Activated CD4-positive, alpha-beta T cell treated with anti-CD3 and anti-CD28 coated beads for 24 hours (primary cell): ENCODE measurements at places on chromosomes 13 and 19.

GRCh38 chr13:44932171-44932849 is 57.0 kb downstream of the NUFIP1 start:
- DNase-seq: no peak

- no peak for DNase-seq
Observed at GRCh38 chr13:37139356-37139755, 33.9 kb upstream of the CSNK1A1L start.

GRCh38 chr13:26706381-26706780 is 54.2 kb downstream of the GPR12 start:
- DNase-seq: no peak

- no peak for DNase-seq
Observed at GRCh38 chr13:73985783-73986182, 148.4 kb downstream of the KLF12 start.

- DNase-seq: no peak
Observed at GRCh38 chr19:16562608-16563025, 9.6 kb downstream of the SLC35E1 start.

DNA sequence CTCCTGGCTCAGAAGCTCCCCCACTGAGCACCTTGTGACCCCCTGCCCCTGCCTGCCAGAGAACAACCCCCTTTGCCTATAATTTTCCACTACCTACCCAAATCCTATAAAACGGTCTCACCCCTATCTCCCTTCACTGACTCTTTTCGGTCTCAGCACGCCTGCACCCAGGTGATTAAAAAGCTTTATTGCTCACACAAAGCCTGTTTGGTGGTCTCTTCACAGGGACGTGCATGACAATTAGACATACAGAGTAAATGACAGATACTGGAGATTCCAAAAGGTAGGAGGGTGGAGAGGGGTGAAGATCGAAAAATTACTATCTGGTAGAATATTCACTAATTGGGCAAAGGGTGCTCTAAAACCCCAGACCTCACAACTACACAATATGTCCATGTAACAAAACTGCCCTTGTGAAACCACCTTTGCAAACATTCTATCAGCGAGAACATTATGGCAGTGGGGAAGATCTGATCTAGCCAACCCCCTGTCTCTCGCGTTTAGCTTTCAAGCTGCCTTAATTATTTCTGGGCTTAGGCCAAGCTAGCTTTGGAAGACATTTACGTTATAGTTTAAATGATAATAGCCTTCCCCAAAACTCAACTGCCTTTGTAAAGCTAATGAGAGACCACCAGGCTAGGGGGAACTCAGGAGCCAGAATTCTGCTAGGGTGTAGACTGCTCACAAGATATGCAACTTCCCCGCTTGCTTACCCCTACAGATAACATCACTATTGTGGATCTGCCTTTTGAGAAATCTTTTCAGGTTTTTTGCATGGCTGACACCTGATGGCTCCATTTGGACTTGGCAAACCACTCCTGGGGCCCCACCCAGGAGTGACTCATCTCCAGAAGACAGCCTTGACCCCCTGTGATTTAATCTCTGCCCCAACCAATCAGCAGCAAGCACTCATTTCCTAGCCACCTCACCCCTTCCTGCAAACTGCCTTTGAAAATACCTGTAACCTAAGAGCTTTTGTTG is 1534.0 kb upstream of the SPRY2 start:
- no peak for DNase-seq

DNA sequence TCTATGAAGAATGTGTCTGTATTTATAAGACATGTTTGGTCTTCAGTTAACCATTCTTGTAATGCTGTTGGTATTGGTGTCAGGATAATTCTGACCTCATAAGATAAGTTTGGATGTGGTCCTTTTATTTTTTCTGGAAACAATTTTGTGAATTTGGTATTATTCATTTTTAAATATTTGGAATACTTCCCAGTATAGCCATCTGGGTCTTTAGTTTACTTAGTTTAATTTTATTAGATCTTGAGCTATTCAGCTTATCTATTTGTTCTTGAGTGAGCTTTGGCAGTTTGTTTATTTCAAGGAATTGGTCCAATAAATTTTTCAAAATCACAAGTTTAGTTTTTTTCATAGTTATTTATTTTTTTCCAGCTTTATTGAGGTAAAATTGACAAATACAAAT is 335.4 kb upstream of the PCDH20 start:
- no peak for DNase-seq

DNA sequence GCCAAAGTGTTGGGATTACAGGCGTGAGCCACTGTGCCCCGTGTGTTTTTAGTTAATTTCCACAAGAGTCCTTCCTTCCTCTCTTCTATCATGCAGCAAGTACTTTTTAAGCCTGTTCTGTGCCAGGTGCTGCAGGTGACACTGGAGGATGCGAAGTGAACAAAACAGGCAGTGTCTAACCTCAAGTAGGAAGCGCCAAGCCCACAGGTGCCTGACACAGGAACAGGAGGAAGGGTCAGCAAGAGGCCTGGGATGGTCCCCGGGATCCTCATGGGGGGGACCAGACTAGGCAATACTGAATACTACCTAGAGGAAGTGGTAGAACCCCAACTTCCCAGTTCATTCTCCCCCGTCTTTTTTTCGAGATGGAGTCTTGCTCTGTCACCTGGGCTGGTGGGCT is 1.8 kb upstream of the CALR start:
- DNase-seq: no peak

DNA sequence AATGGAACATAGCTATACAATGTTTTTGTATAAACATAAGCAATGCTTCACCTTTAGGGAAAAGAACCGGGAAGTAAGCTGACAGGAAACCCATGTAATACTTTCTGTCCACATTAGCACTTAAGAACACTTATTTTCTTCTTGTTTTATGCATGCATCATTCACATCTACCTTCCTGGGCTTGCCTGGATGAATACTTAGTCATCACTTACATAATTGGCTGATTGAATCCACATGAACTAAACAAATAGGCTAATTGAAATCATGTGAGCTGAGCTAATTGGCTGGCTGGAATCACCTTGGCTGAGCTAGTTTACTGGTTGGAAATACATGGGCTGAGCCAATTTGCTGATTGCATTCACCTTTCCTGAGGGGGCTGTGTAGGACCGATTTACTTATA is 78.8 kb downstream of the ZNF726 start:
- no peak for DNase-seq

- no peak for DNase-seq
Observed at GRCh38 chr13:57627663-57628062, 3.9 kb upstream of the PCDH17 start.

DNA sequence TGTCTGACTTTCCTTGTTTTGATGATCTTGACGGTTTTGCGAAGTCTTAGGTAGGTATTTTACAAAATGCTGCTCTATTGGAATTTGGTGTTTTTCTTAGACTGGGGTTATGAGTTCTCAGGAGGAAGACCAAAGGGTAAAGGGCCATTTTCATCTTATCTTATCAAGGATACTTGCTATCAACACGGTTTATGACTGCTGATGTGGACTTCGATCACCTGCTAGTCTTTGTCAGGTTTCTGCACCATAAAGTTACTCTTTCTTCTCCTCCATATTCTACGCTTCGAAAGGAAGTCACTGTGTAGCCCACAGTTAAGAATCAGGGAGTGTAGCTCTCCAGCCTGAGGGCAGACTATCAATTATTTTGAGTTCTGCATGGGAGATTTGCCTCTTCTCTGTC is 7.4 kb upstream of the CEBPG start:
- no peak for DNase-seq

DNA sequence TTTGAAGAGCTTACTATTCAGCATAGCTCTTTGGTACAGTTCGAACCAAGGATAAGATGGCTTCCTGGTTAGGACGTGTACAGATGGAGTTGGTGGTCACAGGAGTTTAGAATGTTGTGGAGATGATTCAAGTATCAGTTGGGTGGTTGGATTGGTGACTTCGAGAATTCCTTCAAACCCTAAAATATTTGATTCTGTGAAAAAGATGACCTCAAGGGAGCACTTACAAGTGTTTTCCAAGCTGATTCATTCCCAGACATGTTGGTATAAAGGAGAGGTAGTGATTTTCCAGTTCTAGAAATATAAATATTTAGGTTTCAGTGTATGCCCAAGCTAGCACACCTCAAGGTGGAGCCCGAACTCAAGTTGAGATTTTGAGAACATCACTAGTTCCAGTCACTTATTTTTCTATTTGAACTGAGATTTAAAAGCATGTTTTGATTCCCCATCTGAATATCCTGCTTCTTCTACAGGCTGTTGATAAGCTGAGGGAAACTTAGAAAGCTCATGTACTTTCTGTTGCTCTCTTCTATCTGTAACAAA is 306.1 kb downstream of the DCT start:
- DNase-seq: no peak

DNA sequence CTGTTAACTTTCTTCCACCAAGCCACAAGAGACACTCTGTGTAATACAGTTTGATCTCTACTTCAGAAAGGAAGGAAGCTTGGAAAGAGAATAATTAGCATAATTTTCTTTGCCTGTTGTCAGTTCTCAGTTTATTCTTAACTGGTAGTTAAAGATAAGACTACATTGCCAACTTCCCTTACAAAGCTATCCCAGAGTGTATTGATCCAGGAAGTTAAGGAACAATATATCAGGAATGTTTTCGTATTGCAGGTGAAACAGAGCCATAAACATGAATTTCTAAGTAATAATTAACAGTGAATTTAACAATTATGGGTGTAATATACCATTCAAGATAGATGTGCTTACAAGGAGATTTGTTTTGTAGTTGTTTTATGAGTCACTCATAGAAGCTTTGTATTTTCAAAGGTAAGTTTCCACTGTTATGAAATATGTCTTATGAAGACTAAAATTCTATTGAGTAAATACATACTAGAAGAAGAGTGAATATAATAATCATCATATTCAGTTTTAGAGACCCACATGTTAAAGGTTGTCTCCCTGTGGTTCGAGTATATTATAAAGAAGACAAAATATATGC is 88.4 kb upstream of the KLF5 start:
- DNase-seq: no peak

- DNase-seq: no peak
Observed at GRCh38 chr13:99883805-99884204, 87.8 kb downstream of the ZIC5 start.

DNA sequence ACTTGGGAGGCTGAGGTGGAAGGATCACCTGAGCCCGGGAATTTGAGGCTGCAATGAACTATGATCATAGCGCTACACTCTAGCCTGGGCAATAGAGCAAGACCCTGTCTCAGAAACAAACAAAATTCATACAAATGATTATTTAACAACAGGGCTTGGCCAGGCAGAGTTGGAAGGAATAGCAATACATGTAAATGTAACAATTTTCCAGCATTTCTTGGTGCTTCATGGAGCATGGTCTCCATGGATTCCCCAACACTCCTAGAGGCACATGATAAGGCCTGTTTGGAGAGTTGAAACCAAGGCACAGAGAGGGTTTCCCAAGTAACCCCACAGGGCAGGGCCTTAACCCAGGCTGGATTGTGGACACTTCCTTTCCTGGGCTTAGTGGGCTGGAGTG is 10.2 kb downstream of the INSL3 start:
- DNase-seq: no peak

DNA sequence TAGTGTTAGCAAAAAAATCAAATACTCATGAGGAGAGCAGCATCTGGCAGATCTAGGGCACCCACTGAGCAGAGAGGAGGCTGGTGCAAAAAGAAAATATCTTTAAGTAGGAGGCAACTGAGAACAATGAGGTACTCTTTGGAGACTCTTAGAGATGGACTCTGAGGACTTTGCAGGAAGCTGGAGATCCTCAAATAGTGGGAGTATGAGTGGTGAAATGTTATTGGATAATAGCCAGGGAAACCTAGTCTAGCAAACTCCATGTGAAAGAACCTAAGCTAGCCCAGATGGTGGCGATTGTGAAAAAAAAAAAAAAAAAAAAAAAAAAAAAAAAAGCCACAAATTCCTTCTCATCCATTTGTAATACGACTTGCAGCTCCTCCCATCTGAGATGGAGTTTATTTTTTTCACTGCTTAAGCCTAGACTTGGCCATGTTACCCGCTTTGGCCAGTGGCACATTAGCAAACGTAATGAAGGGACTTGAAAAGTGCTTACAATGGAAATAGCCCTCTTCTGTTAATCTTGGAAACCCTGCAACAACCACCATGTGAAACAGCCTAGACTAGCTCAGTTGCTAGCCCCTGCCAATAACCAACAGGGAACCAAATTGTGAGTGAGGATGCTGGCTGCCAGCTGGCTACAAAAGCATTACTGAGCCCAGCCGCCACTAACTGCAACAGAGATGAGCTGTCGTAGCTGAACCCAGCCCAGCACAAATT is 476.2 kb downstream of the KLF12 start:
- no peak for DNase-seq

- DNase-seq: no peak
Observed at GRCh38 chr13:112117955-112118302, 51.0 kb downstream of the SOX1 start.

GRCh38 chr13:113365971-113366588 is 2.1 kb upstream of the GRTP1 start:
- DNase-seq: no peak

GRCh38 chr13:28470296-28470695 is 24.6 kb downstream of the FLT1 start:
- no peak for DNase-seq

DNA sequence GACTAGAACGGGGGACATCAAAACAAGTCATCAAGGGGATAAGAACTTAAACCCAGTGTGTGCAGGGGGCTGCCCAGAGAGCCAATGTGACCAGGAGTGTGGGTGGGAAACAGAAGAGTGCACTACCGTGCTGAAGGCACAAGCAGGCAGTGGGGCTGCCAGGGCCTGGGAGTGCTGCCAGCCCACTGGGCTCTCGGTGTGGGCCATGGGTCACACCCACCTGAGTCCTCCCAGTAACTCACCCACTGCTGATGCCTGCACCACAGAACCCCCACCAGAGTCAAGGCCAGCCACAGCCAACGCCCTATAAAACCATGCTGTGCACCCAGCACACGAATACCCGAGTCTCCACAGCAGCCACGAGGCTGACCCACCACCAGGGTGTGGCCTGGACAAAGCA is 8.5 kb downstream of the MED26 start:
- no peak for DNase-seq
